ENCODE measurements at places on chromosomes 6 and 20.

GRCh38 chr6:18495236-18495635, 108.1 kb downstream of the RNF144B start:
- DNase-seq, result no peak

- DNase-seq, result no peak
Observed at GRCh38 chr6:4844108-4844507, 67.9 kb downstream of the CDYL start.

GRCh38 chr20:38126146-38126921, 38.7 kb downstream of the TGM2 start:
- no peak for DNase-seq

GRCh38 chr6:28673787-28674671, 148.3 kb downstream of the GPX5 start:
- DNase-seq, result peak; percentile 76

DNA sequence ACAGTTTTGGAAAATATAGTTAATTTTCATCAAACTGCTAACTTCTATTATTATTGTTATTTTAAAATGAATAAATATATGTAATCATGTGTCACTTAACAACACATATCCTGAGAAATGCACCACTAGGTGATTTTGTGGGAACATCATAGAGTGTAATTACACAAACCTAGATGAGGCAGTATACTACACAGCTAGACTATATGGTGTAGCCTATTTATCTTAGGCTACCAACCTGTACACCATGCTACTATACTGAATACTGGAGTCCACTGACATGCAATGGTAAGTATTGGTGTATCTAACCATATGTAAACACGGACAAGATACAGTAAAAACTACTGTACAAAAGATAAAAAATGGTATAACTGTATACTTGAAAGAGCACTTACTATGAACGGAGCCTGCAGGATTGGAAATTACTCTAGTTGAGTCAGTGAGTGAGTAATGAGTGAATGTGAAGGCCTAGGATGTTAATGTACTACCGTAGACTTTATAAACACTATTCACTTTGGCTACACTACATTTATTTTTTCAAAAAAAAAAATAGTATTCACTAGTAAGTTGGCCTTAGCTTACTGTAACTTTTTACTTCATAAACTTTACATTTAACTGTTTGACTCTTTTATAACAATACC, 72.4 kb downstream of the ASCC3 start:
- peak; percentile 59 for DNase-seq

DNA sequence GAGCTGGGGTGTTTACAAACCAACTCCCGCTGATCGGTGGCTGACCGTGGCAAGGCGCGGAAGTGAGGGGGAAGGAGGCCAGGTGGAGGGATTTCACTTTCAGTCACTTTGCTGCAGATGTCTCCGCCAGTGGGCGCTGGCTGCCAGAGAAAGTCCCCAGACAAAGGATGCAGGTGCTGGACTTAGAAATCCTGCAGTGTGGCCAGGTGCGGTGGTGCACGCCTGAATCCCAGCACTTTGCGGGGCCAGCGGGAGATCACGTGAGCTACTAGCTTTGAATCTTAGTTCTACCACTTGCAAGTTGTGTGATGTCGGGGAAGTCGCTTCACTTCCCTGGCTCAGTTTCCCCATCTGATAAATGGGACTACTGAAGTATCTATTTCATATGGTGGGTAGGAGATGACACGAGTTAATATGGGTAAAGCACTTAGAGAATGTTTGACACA, 180.4 kb downstream of the ZNF217 start:
- no peak for DNase-seq

GRCh38 chr20:49671433-49671832, 42.2 kb downstream of the B4GALT5 start:
- DNase-seq, result no peak

- DNase-seq, result no peak
Observed at GRCh38 chr6:20341564-20341963, 60.1 kb upstream of the E2F3 start.

DNA sequence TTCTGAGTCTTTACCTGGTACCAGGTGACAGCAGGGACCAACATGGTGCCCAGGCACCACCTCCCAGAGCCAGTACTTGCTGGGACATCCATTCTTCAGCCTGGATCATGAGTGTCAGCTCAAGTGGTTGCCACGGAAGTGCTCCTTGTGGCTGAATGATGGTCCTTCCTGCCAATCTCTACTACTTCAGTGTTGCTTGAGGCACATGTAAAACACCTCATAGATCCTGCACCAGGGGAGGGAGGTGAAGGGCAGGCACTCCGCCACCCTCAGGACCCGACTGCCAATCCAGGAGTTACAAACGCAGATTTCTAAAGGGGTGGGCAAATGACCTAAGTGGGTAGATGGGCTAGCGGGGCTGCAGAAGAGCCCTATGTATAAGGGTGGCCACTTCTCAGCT, 226.0 kb downstream of the PREX1 start:
- DNase-seq, result no peak

GRCh38 chr6:82875573-82876185, 190.0 kb downstream of the UBE3D start:
- DNase-seq, result peak; percentile 82

- DNase-seq, result no peak
Observed at GRCh38 chr6:170032706-170033309, 258.1 kb downstream of the DLL1 start.

DNA sequence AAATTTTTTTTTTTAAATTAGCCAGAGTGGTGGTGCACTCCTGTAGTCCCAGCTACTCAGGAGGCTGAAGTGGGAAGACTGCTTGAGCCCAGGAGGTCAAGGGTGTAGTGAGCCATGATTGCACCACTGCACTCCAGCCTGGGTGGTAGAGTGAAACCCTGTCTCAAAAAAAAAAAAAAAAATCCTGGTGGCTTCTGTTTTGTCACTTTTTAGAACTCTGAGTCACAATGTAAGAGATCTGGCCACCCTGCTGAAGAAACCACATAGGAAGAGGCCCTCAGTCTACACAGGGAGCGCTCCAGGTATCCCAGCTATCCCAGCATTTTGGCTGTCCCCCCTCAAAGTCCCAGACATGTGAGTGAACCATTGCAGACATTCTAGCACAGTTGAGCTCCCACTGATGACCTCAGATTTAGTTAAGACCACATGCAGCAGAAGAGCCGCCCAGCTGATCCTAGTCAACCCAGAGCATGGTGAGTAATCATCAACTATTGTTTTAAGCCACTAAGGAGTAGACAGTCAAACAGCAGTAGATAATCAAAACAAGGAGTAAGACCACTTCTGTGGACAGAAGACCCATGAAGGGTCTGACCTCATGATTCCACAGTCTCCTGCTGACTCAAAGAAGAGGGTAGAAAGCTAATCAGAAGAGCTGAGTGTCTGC, 12.7 kb upstream of the ARFGEF2 start:
- no peak for DNase-seq

- DNase-seq, result no peak
Observed at GRCh38 chr6:170208182-170208601, 82.7 kb downstream of the DLL1 start.

DNA sequence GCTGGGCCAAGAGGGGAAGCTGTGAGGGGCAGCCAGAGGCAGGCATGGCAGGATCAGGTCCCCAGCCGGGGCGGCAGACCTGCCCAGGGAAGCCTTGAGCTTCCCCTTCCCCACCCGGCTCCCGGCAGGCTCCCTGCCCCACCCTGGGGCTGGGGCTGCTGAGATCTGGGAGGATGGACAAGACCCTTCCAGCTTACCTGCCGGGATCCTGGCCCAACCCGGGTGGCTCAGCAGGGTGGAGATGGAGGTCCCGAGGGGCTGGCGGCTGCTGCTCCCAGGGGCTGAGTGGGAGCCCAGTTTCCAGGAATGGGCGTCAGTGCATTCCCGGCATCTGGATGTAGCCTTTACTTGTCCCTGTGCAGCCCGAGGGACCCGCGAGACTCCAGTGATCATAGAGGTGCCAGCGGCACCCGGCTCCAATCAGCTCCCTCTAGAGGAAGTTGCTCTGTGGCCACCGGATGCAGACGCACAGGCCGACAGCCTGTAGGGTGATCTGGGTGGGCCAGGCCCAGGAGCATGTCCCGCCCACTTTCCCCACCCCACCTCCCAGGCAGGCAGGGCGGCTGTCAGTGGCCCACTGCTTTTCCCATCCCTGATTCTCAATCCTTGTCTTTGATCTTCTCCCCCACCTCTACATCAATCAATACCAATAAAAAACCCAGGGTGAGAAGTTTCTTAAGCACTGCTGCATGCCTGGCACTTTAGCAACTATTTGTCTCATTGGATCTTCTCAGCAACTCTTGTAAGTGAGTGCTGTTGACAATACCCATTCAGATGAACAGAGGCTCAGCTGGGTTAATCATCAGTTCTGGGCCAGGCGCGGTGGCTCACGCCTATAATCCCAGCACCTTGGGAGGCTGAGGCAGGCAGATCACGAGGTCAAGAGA, at the start of gene BAK1:
TSS of gene BAK1 (minus strand) at position 449 of the 887 bp plus-strand sequence. CDS start 2,672 bp downstream, outside the sequence.
- DNase-seq, result peak; percentile 90

DNA sequence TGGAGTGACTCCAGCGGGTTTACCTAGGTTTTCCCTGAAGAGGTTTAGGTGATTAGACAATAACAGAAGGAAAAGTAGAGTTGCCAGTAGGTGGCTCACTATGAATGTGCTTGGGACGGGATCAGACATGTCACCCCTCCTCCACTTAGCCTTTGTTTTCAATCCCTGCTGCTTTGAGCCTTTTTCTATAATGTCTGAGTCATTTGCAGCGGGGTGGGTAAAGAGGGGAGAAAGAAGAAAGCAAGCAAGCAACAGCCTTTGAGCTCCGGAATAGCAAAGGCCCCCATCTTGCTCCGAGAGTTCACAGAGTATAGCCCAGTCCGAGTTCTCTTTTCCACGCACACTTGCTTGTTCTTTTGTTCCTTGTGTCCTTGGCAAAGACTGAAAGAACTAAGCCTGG, 129.1 kb downstream of the PACRG start:
- peak; percentile 91 for DNase-seq

- DNase-seq, result no peak
Observed at GRCh38 chr20:40866056-40866455, 162.6 kb upstream of the TOP1 start.

- DNase-seq, result no peak
Observed at GRCh38 chr6:137181891-137182653, 8.6 kb upstream of the IL22RA2 start.

GRCh38 chr6:116536216-116536621, 9.3 kb downstream of the TRAPPC3L start:
- peak; percentile 72 for DNase-seq

DNA sequence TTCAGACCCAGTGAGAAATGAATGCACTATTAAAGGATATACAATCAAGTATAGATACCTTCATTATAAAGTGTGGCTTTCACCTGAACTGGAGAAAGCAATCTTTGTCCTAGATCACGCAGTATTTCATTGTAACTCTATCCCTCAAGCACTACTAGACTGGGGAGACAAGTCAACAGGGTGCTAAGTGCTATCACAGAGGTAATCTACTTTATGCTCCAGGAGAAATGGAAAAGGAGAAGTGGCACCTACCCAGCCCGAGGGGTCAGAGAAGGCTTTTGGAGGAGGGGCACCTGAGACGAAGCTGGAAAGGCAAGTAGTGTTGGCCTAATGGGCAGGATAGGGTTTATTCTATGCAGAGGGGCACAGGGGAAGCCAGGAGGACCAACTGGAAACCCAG, 17.1 kb downstream of the ZHX3 start:
- no peak for DNase-seq

Measured in fibroblast of skin of right biceps (primary cell).